Stimulated activated CD8-positive, alpha-beta memory T cell treated with anti-CD3 and anti-CD28 coated beads, Interleukin-4, amount 100 ng/mL, for 1 hour (primary cell): ENCODE measurements at places on chromosomes 3 and 15.

DNA sequence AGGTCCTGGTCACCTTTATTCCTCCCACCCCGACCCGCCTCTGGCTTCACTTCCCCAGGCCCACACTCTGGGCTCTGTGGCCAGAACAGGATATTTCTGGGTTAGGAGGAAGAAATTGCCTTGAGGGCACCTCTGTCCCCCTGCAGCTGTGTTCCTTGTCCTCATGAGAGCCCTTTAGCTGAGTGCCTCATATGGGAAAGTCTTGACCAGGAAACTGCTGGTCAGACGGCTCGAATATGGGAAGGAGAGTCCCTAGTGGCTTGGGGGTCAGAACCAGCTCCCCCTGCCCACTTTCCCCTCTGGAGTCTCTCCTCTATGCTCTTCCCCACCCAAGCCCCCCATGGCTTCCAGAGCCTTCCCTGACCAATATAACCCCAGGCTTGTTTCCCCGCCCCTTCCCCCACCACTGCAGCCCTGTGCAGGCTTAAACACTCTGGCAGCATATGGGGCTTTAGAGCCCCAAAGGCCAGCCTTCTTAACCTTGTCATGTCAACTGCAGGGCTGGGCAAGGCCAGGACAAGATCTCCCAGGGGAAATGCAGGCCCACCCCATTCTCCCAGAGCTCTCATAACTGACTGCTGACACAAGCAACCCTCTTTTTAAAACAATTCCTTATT lies 36.4 kb downstream of the SEC22C start:
- no peak for DNase-seq

DNA sequence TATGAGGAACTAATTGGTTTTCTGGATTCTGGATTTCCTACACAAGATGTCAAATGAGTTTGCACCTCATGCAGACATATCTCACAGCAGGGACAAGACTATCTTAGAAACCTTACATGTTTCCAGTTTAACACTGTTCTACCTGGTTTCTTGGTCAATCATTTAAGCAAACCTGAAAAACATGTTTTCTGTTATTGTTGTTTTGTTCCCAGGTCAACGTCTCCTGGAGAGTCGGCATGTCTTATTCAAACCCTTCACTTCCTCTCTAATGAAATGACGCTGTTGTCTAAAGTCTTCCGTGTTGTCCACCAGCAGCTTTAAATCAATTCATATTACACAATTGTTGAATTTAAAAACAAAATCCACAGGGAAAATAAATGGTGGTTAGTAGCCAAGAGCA lies 150.9 kb downstream of the CNTN3 start:
- no peak for DNase-seq

- no peak for DNase-seq
Measured at GRCh38 chr15:43845421-43845820, 18.6 kb downstream of the WDR76 start.

DNA sequence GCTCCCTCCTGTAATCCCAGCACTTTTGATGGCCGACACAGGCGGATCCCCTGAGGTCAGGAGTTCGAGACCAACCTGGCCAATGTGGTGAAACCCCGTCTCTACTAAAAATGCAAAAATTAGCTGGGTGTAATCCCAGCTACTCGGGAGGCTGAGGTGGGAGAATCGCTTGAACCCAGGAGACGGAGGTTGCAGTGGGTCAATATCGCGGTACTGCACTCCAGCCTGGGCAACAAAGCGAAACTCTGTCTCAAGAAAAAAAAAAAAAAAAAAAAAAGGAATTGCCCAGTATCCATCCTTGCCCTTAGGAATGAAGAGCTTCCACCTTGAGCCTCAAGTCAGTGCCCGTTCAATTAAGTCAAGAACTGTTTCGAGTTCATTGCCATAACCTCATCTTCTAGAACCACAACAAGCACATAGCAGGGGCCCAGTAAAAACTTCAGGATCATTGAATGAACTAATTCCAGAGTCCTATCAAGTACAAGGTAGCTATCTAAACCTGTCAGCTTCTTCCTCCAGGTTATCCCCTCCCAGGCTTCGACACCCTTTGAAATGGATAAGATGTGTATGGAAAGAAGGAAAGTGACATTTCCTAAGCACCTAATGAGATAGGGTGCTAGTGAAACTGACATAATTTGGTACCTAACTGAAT lies 826 bp downstream of the DBR1 start:
- DNase-seq: no peak

DNA sequence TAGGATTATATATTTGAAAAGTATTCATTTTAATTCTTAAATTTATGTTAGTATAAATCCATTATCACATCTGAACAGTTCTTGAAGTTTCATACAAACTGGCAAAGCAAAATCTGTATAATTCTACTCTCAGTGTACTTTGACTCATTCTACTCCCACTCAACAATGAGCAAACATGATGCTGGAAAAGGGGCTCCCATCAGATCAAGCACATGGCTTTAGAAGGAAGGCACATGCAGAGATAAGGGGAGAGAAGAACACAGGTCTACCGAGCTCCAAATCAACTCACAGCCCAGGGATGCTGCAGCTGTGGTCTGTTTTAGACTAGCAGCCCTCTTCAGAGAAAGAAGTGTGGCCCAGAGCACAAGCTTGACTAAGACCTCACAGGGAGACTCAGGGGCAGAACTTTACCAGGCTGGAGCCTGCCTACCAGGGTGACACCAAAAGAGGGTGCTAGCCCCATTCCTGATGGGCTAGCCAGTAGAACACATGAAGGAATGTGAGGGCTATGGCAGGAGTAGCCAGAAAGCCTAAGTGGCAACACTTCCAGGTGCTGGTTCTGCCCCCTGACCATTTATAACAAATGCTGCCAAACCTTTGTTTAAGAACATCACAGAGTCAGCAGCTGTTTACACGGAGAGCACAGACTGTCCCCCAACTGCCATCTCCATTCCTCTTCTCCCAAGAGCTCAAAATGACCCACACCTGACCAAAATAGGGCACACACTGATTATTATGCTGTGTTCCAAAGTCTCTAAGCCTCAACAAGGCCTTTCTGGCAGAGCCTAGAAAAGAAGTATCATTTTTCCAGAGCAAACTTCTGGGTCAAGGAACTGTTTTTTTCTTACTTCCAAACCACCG lies 19.5 kb downstream of the SEC22C start:
- no peak for DNase-seq

DNA sequence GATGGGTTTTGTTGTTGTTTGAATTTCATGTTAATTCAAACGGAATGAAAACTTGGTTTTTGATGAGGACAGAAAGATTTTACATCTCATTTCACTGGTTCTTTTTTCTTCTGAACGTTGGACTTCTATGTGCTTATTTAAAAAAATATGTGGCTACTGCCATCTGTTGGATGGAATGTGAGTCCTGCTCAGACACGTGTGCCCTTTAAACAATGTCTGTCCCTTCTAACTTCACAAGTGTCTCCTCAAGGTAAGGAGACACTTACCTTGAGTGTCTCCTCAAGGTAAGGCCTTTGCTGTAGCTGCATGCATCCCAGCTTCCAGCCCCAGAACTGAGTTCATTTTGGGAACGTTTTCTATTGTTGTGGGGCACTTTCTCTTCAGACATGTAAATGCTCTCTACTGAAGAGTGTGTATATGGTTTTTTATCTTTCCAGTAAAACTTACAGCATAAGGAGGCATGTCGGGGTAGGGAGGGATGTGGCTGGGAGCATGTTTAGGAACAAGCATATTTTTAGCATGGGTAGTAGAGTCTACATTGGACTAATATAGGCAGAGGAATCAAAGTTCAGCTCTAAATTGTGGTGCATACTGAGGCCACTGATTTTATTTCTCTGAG lies 63.1 kb upstream of the UBE3A start:
- no peak for DNase-seq

DNA sequence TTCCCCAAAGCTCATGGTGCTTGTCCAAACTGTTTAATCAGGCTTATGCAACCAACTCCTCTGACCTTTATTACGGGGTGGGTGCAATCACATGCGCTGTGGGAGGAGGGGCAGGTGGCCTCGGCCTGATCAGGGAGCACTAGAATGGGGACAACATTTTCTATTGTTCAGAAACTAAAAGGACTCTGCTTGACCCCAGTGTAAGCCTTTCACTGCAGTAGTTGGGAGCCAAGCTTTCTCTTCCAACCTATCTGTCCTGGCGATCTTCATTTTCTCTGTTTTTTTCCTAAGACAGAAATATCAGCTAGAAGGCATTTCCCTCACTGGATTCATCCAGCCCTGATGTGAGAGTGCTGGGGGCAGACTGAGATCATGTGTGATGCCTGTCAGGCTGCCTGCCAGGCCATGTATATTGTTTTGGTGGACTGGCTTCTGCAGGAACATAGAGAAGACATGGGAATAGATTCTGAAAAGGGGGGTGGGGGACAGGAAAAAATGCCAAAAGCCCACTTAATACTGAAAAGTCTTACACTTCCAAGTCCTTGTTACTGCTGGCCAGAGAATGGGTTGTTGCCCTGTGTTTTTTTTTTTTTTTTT lies 627.0 kb upstream of the TBL1XR1 start:
- DNase-seq: no peak

DNA sequence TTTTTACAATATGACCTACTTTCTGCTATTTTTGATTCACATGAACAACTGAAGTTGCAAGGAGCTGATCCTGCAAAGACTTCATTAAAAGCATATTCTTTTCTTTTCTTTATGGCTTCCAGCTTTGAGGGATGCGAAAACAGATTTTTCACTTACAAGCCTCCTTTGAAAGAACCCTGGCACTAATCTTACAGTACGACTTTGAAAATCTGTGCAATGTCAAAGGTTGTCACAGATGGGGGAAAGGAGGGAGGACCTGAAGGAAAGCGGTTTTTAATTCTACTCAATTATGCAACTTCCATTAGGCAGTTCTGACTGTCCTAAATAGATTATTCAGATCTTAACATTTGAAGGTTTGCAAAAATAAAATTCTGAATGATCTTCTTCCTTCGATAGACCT lies 130.5 kb downstream of the TNIK start:
- no peak for DNase-seq

DNA sequence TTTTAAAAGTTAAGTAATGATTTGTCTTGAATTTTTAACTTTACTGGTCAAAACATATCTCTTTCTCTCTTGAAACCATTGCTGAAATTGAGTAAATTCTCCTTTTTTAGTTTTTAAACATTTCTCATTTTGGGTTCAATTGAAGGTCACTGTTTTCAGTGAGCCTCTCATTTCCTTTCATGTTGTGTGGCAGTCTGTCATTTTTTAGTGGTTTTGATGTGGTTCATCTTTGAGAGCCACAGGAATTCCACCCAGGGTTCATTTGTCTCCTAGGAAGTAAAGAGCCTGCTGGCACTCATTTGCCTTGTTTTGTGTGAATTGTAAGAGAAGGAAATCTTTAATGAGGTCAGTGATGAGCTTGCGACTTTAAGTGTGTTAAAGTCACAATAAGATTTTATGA lies 10.4 kb downstream of the CLDN11 start:
- no peak for DNase-seq
